ENCODE measurements at places on chromosomes 6 and 20.
A peak's percentile ranks its signal among the peaks of the same experiment; 100 is the strongest.

DNA sequence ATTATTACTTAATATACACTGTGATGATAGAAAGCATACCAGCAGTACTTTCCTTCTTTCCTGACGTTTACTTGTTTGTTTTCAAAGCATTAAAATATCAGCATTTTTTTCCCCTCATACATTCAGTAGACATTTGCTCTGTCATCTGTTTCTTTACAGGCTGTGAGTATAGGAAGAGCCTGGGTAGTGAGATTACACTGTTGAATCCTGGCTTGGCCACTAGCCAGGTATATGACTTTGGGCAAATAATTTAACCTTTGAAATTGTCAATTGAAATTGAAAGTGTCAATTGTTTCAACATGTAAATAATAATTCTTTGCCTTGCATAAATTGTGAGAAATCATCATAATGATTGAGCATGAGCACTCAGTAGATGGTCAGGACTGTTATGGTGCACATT, 336.2 kb downstream of the CDKAL1 start:
- DNase-seq = no peak

GRCh38 chr6:4568138-4568537, 208.1 kb upstream of the CDYL start:
- no peak for DNase-seq

GRCh38 chr6:49676671-49677281, 36.6 kb downstream of the CRISP2 start:
- peak; percentile 23 for DNase-seq

- DNase-seq = no peak
Measured at GRCh38 chr6:145352382-145353080, 382.8 kb downstream of the EPM2A start.

GRCh38 chr6:29980511-29980910, 38.2 kb downstream of the HLA-A start:
- DNase-seq = no peak

- peak; percentile 43 for DNase-seq
Measured at GRCh38 chr20:58310291-58310782, 822 bp downstream of the RAB22A start.

GRCh38 chr6:43575105-43575771, 600 bp downstream of the XPO5 start:
- DNase-seq = peak; percentile 49

GRCh38 chr6:125454351-125454750, 152.6 kb upstream of the HDDC2 start:
- no peak for DNase-seq

- peak; percentile 29 for DNase-seq
Measured at GRCh38 chr6:54681987-54682386, 164.6 kb upstream of the FAM83B start.

- no peak for DNase-seq
Measured at GRCh38 chr6:90874931-90875330, 288.1 kb upstream of the MAP3K7 start.
